Epithelial cell of proximal tubule (primary cell): ENCODE measurements at places on chromosomes 13 and 19. TPM values are rescaled to one million over a fixed set of nuclear protein-coding genes. Genes with fewer than 3 reads are reported as not detected.

DNA sequence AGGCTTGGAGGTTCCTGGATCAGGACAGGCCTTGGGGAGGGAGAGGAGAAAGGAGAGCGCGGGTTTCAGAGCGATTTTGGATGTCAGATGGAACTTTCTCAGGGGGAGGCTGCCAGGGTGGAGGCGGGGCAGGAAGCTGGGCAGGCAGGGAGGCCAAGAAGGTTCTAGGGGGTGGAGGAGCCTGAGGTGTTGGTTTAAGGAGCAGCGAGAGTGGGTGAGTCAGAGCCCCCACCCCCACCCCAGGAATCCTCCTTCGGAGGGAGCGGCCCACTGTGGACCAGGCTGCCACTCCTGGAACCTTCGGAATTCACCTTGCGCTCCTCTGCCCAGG lies 15.9 kb upstream of the NOP53 start:
- no peak for DNase-seq

GRCh38 chr19:8501981-8502380 lies 459 bp downstream of the PRAM1 start:
- DNase-seq: no peak

DNA sequence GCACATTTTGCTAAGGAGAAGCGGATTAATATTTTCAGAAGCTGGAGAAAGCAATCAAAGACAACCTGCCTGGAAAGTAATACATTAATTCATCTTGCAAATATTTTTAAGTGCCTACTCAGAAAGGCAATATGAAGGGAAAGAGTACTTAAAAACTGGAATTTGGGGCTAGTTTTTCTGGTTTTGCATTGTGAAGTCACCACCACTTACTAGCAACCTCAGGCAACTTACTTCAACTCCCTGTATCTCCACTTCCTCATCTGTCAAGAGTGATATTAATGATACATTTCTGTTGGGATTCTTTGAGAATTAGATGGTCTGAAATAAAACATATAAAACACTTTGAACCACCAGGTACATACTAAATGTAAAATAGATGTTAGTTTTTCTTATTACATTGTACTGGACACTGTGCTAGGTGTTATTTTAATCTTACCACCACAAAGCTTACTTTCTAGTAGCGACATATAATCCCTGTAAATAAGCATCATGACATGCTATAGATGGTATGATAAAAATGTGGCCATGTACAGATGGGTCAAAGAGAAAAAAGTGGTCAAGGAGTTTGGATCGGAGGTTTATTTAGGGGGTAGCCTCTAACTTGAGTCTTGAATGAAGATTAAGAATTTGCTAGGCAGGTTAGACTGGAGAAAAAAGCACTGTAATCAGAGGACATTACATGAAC lies 101.2 kb downstream of the SPRY2 start:
- no peak for DNase-seq

GRCh38 chr13:50798923-50799322 lies 44.6 kb downstream of the DLEU7 start:
- DNase-seq: no peak

- no peak for DNase-seq
These were observed 24.9 kb upstream of the RNF113B start for GRCh38 chr13:98201984-98202383.

DNA sequence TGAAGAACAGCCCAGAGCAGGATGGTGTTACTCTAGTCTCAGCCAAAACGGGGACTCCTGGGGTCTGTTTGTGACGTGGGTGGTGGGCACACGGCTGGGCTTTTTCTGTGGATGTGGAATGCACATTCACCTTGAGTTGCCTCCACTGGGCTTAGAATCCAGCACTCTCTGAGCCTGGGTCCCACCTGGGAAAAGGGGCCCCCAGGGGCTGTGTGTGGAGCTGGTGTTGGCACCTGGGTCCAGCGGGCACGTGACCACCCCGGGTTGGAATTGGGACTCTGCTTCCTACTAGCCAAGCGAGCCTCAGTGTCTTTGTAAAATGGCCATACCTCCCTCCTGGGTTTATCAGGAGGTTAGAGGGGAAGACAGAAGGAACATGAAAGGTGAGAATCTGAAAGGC lies 29.2 kb upstream of the F2RL3 start:
- no peak for DNase-seq

DNA sequence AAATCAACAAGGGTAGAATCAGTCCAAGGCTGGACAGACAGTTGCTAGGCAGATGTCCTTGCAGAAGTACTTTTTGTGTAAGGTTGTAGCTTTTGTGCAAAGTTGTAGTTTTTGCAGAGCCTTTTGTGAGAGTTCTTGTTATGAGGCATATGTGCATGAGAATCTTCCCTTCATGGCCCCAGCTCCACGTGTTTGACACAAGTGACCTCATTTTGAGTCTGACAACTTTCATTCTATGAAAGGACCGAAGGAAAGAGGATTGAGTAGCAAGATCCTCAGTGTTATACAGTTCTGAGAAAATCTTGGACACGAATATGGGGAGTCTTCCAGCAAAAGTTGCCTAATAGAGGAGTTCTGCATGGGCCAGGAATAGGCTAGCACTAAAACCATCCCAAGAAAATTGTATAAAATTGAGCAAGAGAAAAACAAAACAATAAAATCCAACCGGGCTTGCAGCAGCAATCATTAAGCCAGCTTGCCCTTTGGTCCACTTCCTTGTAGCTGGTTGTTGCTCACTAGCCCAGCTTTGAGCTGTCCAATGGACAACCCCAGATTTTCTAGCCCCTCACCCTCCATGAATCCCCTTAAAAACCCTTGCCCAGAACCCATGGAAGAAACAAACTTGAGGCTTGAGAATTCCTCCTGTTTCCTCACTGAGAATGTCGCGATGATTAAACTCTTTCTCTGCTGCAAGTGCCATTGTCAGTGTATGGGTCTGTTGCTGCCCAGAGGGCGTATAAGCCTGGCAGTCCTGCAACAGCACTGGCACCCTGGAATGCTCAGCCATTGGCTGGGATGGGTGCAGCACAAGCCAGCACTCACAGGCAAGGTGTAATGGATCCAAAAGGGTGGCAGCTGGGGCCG lies 6.5 kb downstream of the EPSTI1 start:
- peak; percentile 70 for DNase-seq

DNA sequence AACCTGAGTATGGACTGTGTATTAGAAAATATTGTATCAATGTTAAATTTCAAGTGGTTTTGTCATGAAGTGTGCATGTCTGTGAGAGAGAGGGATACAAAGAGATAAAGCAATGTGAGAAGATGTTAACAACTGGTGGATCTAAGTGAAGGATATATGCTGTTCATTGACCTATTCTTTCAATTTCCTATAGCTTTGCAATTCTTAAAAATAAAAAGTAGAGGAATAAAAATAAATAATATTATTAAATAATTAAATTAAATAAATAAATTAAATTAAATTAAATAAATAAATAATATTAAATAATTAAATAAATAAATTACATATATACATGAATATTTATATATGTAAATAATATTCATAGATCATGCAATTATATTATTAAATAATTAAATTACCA lies 131.2 kb upstream of the DACH1 start:
- no peak for DNase-seq

- no peak for DNase-seq
These were observed 28.4 kb upstream of the ZNF681 start for GRCh38 chr19:23787106-23787505.

- DNase-seq: no peak
These were observed 34.7 kb upstream of the IRS2 start for GRCh38 chr13:109821103-109821502.

DNA sequence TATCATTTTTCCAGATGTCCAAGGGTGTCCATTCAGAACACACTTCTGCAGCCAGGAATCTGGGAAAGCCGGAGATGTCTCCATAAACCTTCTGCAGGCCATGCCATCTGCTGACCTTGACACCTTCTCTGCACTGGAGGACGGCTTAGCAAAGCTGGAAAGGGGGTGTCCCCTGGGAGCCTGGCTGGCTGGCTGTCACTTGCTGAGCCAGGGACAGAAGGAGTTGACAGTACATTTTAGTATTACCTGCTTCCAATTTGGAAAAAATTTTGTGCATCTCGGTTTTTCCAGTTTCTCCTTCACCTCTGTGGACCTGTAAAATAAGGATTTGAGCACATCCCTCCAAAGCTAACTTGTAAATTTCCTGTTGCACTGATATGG lies 8.1 kb upstream of the CHST8 start:
- no peak for DNase-seq

GRCh38 chr13:30963791-30964190 lies 31.3 kb downstream of the TEX26 start:
- no peak for DNase-seq

- DNase-seq: no peak
These were observed 9.4 kb upstream of the SBK3 start for GRCh38 chr19:55554741-55555152.

DNA sequence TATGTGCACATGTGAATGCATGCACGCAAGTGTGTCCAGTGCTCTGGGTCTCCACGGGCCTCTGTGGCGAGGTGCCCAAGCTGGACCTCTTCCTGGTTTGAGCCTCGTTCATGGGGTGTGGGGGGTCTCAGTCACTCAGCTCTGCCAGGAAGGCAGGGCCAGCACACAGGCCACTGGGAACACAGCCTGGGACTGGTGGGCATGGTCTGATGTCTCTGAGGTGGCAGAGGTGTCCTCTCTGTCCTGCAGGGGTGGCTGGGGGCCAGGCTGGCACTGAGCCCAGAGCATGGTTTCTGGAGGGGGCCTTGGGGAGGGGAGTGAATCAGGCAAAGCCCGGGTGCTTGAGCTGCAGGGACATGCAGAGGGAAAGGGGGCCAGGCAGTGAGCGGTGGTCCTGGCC lies 9.4 kb downstream of the LRP3 start:
- DNase-seq: no peak

DNA sequence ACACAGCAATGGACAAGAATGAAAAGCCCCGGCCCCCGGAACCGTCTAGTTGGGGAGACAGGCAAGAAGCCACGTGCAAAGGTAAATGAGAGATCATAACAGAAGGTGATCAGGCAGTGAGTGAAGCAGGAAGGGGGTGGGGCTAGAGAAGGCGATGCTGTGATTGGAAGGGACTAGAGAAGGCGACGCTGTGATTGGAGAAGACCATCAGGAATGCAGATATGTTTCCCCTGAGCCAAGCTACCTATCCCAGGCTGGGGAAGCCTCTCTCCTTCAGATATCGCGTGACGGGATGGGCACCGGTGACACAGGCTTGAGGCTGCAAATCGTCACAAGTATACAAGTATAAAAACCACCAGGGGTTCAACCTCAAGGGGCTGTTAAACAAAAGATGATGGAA lies 21.8 kb downstream of the DCAF15 start:
- no peak for DNase-seq

- no peak for DNase-seq
These were observed 1.1 kb upstream of the PSMC4 start for GRCh38 chr19:39969681-39970424.

DNA sequence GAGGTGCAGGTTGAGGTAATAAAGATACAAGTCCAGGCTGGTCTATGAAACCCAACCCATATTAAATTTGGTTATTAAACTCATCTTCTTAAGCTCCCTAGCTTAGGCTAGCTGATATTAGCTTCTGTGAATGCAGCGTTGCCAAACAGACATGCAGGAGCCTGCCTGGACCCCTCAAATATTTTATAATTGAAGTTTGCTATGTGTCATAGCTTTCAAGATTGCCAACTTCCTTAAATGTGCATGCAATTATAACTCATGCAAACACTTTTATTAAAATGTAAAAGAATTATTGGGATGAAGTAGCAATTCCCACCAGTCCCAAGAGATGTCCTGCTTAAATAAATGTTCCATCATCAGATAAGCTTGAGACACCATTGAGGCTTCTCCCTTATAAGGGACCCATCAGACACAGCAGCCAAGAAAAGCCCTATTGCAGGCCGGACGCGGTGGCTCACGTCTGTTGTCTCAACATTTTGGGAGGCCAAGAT lies 51.3 kb downstream of the MBNL2 start:
- no peak for DNase-seq

- DNase-seq: no peak
These were observed 87.4 kb upstream of the TEX29 start for GRCh38 chr13:111233080-111233479.

DNA sequence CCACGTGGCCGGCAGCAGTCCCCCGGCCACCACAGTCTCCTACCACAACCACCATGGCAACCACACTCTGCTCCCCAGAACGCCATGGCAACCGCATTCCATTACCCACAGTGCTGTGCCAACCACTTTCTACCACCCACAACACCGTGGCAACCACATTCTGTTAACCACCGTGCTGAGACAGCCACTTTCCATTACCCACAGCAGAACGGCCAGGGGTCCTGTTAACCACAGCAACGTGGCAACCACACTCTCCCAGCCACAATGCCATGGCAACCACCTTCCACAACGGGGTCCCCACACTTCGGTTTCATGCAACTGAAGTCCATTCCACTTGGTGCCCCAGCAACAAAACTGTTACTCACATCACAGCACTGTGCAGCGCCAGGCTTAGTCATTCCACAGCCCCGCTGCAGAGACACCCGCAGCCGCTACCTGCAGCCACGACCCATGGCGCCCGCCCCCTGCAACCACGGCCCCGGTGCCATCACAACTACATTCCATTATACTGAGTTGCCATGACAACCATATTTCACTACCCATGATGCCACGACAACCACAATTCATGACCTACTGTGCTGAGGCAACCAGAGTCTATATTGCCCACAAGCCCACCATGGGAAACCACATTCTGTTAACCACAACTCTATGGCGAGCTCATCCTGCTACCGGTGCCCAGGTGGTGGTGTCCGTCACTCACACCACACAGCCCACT lies 10.0 kb downstream of the DPF1 start:
- DNase-seq: peak; percentile 31

GRCh38 chr13:67416047-67416925 lies 186.2 kb upstream of the PCDH9 start:
- DNase-seq: no peak

GRCh38 chr19:38841787-38842438 lies 7.9 kb downstream of the HNRNPL start:
- no peak for DNase-seq

- peak; percentile 31 for DNase-seq
These were observed 1227.4 kb upstream of the PCDH20 start for GRCh38 chr13:62643007-62643483.

Gene SHISA7
- total RNA-seq: 0.17 TPM in 1 of 2 replicates, not detected in the other

Gene PRMT1
- total RNA-seq: 186 and 629 TPM in 2 replicates

Gene AP1M2
- 39.7 and 47.2 TPM in 2 replicates for total RNA-seq

Gene TUBA3C
- total RNA-seq: not detected in 2 replicates

Gene RGL3
- total RNA-seq: 3.1 and 19.0 TPM in 2 replicates

Gene MEF2B
- total RNA-seq: not detected in 2 replicates
